ENCODE measurements at places on chromosomes 1 and 21. TPM values are rescaled to one million over a fixed set of nuclear protein-coding genes. Genes with fewer than 3 reads are reported as not detected.

KIF2C gene
- total RNA-seq, result 1.2 TPM

SLC30A10 gene
- not detected for total RNA-seq

TCP10L gene
- 1.9 TPM for total RNA-seq

TIAM1 gene
- 6.7 TPM for total RNA-seq

TLR5 gene
- 6.5 TPM for total RNA-seq

FCGR3B gene
- 2.4 TPM for total RNA-seq

COG2 gene
- total RNA-seq, result 31.2 TPM

DNASE2B gene
- not detected for total RNA-seq

GPR37L1 gene
- 0.21 TPM for total RNA-seq

GABRD gene
- 0.29 TPM for total RNA-seq

AADACL3 gene
- 0.18 TPM for total RNA-seq

GBP2 gene
- 24.0 TPM for total RNA-seq

PDPN gene
- total RNA-seq, result 25.8 TPM

SDHB gene
- 224 TPM for total RNA-seq

DCDC2B gene
- not detected for total RNA-seq

BSND gene
- total RNA-seq, result not detected

SLC45A3 gene
- total RNA-seq, result 1.3 TPM

MT1HL1 gene
- not detected for total RNA-seq

VWA5B1 gene
- total RNA-seq, result 0.16 TPM

LMOD1 gene
- total RNA-seq, result 36.2 TPM

GRCh38 chr1:145953861-145954260 is 4.0 kb downstream of the LIX1L start:
- DNase-seq, result no peak

- no peak for DNase-seq
These were observed 78.8 kb upstream of the RBM34 start for GRCh38 chr1:235239851-235240250.

DNA sequence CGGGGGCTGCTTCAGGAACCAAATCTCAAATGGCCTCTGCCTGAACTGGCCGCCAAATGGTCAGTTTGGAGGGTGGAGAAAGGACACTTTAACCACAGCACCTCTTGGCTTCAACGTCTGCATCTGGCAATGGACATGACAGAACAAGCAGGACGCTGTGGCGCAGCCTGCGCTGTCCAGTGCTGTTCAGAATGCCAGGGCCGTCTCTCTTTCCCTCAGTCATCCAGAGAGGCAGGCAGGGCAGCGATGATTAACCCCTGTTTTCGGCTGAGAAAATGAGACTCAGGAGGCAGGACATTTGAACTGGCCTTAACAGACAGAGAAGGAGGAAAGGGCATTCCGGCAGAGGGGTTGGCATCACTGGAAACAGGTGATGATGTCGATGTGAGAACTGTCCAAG is 48.6 kb downstream of the GLIS1 start:
- no peak for DNase-seq

DNA sequence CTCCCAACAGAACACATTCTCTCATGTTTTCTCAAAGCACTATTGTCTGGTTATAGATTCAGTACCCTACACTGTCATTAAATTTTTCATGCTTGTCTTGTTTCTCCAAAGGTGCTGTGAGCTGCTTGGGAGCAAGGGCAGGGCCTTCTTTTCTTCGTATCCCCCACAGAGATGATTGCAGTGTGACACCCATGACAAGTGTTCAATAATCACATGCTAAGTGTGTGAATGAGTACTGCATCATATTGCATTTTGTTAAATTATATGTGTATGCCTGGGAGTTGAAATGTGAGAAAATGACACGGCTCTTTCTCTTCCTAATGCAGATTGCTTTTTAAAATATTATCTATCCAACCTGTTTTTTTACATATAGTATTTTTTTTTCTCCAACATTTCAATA is 57.3 kb upstream of the MAGI3 start:
- no peak for DNase-seq

GRCh38 chr1:115060501-115060900 is 28.8 kb downstream of the TSPAN2 start:
- no peak for DNase-seq

GRCh38 chr21:37797403-37797802 is 118.9 kb downstream of the KCNJ6 start:
- no peak for DNase-seq

DNA sequence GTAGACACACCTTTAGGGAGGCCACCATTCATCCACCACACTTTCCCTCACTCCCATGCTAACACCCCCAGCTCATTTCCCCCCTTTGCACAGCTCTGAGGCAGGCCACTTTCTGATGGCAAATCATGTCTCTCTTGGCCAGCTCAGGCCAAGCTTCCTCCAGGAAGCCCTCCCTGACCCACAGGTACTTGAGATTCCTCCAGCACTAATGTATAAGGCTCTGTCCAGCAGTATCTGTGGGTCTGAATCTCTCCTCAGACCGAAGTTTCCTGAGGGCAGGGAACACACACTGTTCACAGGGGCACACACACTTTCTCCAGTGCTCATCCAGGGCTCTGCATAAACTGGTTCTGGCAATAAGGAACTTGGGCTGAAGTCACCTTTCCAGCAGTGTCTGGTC is 19.2 kb downstream of the LGR6 start:
- no peak for DNase-seq

- no peak for DNase-seq
These were observed 36.4 kb upstream of the COL11A1 start for GRCh38 chr1:103144681-103145080.

GRCh38 chr1:67489643-67490042 is 59.4 kb upstream of the SERBP1 start:
- no peak for DNase-seq

- no peak for DNase-seq
These were observed 11.5 kb downstream of the SLC45A1 start for GRCh38 chr1:8329439-8329838.

GRCh38 chr1:8435569-8436071 is 117.7 kb downstream of the SLC45A1 start:
- DNase-seq, result no peak

DNA sequence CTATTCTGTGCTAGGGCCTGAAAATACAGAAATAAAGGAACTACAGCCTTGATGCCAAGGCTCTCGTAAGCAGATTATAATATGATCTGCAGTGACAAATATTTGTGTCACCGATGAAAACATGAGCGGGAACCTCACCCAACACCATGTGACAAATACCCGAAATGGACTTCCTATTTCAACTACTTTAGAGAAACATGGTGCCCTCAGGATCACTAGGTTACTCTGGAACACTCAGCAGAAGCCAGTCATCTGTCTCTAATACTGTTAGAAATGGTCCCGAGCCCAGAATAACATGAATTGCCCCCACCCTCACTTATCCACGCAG is 463 bp upstream of the VAMP3 start:
- DNase-seq, result no peak

GRCh38 chr1:36761113-36761512 is 273.2 kb downstream of the GRIK3 start:
- DNase-seq, result no peak

DNA sequence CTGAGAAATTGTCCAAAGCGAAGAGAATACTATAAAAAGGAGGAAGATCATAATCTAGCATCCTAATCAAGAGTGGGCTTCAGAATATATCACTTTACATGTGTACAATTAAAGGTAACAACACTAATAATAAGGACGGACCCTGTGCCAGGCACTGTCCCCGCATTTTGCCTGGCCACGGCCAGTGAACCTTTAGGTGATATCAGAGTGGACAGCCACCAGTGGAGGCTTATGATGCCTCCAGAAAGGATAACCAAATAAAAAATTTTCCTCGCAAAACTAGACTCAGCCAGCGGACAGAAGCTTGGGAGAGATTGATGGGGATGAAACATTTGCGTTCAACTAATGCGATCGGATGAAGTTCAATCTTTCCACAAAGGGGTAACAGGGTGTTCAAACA is 436.4 kb downstream of the NPHP4 start:
- DNase-seq, result no peak

DNA sequence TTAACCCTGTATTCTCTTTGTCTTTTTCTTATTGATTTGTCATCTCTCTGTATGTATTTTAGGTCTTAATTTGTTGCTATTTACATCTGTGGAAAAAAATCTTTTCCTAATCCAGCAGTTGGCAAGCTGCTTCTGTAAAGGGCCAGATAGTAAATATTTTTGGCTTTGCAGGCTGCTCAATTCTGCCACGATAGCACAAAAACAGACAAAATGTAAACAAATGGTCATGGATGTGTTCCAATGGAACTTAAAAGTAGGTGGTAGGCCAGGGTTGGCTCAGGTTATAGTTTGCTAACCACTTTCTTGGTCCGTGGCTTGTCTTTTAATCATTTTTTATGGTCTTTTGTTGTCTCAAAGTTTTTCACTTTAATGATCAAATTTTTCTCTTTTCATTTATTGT is 371.8 kb downstream of the HHAT start:
- no peak for DNase-seq

GRCh38 chr1:203040513-203041275 is 14.4 kb downstream of the PPFIA4 start:
- DNase-seq, result no peak

GRCh38 chr1:28604962-28605361 is 12.9 kb downstream of the RAB42 start:
- DNase-seq, result no peak

- DNase-seq, result no peak
These were observed 28.2 kb upstream of the HRNR start for GRCh38 chr1:152252157-152252556.

DNA sequence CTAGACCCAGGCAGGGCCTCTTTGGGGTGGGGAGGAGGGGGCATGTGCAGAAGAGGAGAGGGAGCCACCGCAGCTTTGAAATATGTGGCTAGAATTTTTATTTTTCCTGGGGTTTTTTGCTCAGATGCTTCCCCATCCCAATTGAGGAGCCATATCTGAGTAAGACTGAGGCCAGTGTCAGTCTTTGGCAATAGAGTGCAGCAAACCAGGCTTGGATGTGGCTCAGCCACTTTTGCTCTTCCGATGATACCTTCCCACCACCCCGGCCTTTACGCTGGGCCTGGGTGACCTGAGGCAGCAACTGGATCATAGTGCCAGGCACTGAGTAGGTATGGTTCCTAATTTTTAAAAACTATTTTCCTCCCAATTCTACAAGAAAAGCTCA is 36.9 kb downstream of the KIAA1614 start:
- DNase-seq, result no peak

DNA sequence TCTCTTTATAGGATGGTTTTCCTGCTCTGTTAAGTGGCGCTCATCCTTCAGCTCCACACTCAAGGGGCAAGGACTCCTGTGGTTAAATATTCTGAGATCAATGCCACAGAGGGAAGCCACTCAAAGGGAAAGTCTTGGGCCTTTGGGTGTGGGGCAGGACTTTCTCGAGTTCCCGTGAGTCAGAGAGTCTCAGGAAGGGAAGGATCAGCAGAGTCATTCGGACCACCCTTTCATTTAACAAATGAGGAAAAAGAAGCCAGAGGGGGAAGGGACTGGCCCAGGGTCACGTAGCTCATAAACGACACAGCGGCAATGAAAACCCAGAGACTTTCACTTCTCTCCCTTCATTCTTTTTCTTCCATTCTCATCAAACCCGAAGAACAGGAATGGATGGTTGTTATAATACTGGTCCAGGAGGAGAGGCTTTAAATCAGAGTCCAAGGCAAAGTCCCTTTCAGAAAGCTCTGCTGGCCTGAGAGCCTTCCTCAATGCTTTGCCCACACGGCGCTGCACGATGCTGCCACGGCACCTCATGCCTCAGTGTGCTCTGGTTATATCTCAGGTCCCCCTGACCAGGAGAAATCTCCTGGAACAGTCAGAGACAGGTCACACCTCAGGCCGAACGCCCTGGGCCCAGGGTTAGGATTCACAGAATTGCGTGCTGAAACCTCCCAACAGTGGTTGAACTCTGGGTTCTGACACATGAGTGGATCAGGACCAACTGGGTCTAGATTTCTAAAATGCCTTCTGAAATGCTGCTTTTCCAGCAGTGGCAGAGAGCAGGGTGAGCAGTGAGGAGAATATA is 65.3 kb downstream of the TENT5C start:
- DNase-seq, result no peak

DNA sequence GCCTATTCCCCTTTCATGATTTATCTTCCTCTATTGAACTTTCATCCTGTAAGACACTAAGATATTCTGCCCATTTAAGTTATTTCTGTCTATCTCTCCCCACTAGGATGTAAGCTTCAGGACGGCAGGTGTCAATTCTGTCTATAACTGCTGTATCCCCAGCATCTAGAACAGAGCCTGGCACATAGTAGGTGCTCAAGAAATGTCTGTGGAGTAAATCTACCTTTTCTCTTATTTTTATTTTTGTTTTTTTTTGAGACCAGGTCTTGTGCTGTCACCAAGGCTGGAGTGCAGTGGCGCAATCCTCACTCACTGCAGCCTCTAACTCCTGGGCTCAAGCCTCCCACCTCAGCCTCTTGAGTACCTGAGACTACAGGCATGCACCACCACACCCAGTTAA is 5.6 kb downstream of the CD52 start:
- no peak for DNase-seq

DNA sequence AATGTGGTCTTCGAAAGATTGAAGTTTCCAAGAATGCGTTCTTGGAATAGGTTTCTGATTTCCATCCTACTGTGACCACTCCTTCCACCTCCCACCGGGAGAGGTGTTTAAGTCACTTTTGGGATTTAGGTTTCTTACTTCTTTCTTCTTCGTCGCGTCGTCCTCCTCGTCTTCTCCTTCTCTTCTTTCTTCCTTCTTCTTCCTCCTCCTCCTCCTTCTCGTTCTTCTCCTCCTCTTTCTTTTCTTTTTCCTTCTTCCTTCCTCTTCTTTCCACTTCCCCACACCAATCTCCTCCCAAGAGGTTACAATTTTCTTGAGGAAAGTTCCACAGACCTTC is 2.1 kb downstream of the CACHD1 start:
- DNase-seq, result no peak

DNA sequence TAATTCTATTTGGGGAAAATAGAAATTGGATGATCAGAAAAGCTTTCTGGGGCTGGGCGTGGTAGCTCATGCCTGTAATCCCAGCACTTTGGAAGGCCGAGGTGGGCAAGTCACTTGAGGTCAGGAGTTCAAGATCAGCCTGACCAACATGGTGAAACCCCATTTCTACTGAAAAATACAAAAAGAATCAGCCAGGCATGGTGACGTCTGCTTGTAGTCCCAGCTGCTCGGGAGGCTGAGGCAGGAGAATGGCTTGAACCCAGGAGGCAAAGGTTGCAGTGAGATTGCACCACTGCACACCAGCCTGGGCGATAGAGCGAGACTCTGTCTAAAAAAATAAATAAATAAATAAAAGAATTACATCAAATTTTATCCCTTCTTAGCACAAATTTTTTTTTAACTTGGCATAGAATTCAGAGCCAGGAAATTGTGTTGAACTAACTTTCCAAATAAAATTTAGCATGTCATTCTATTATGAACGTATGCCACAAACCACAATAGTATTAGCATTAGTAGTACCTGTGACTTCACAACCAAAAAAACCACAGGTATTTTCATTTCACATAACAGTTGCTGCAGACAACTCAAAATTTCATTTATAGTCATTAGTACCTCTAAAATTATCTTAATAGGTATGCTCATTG is 4.5 kb upstream of the ANKRD13C start:
- no peak for DNase-seq

DNA sequence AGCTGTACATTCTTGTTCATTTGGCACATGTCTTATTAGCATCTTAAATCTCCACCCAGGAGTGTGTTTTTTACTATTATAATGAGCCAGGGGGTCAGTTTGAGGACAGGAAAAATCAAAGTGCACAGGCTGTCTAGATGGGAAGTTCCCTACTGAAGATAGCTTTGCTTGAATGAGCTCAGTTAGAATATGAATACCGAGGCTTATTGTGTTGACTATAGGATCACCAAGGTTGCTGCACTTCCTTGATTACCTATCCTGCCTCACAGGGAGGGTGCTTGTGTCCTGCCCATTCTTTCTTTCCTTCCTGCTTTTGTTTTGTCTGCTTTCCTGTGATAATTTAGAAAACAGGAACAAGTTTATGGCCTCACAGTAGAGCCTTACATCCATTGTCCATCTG is 16.3 kb downstream of the PHGDH start:
- DNase-seq, result no peak

GRCh38 chr1:17875171-17875881 is 120.2 kb downstream of the ACTL8 start:
- DNase-seq, result no peak
